ENCODE measurements at places on chromosomes 7 and 10.

- DNase-seq = no peak
These were observed 188.4 kb downstream of the SEM1 start for GRCh38 chr7:96521068-96521894.

- no peak for DNase-seq
These were observed 11.9 kb upstream of the ERVW-1 start for GRCh38 chr7:92489634-92490033.

- no peak for DNase-seq
These were observed 241.7 kb downstream of the CALN1 start for GRCh38 chr7:72170475-72170874.

- DNase-seq = no peak
These were observed 136.4 kb upstream of the MDFIC start for GRCh38 chr7:114785496-114785895.
